Left lobe of liver (tissue), 2 donors: ENCODE measurements at places on chromosomes 3 and 15. TPM values are rescaled to one million over a fixed set of nuclear protein-coding genes. Genes with fewer than 3 reads are reported as not detected.

The HTR3E gene
- not detected for total RNA-seq

The PIERCE2 gene
- 0.60 TPM for total RNA-seq

The FILIP1L gene
- 0.93 TPM for total RNA-seq

The TIGIT gene
- 0.10 TPM for total RNA-seq

The ARHGEF26 gene
- total RNA-seq, result 26.3 TPM

The COL6A5 gene
- total RNA-seq, result not detected

DNA sequence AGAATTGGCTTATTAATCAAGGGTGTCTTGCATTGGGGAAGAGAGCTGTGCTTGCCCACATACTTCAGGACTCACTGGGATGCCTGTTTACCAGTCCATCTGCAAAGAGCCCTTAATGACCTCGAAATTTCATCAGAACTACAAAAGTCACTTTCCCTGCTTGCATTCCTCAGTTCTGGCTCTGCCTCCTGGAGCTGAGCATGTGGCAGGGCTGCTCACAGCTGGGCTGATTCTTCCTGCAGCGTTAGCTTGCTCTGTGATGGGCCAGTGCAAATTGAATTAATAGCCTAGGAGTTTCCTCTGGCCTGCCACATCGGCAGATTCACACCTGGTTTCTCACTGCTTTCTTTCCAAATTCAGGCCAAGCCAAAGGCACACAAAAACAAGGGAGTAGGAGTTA lies 108.9 kb downstream of the DUT start:
- no peak for DNase-seq

- no peak for DNase-seq
These were observed 102.0 kb upstream of the PLXNA1 start for GRCh38 chr3:126880901-126881300.

DNA sequence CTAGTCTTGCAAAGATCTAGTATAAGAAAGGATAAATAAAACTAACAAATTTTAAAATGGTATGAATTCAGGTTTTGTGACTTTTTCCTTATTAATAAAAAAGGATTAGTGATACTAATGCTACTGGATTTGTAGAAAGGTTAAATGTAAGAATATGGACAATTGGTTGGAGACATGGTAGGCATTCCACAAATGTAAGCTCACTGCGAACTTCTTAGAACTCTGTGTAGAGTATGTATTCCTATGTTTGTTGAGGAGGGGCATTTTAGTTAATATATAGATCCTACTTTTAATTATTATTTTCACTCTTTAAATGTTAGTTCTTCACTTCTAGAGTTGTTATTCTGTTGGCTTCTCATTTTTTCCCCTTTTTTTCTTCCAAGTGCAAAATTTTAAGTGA lies 414.3 kb downstream of the RBMS3 start:
- DNase-seq, result no peak

- no peak for DNase-seq
These were observed 15.3 kb downstream of the ZBTB38 start for GRCh38 chr3:141383555-141384129.
